ENCODE measurements at places on chromosomes 7 and 10. TPM values are rescaled to one million over a fixed set of nuclear protein-coding genes. Genes with fewer than 3 reads are reported as not detected.

- DNase-seq = no peak
These were observed 41.7 kb upstream of the DUSP5 start for GRCh38 chr10:110456046-110456445.

DNA sequence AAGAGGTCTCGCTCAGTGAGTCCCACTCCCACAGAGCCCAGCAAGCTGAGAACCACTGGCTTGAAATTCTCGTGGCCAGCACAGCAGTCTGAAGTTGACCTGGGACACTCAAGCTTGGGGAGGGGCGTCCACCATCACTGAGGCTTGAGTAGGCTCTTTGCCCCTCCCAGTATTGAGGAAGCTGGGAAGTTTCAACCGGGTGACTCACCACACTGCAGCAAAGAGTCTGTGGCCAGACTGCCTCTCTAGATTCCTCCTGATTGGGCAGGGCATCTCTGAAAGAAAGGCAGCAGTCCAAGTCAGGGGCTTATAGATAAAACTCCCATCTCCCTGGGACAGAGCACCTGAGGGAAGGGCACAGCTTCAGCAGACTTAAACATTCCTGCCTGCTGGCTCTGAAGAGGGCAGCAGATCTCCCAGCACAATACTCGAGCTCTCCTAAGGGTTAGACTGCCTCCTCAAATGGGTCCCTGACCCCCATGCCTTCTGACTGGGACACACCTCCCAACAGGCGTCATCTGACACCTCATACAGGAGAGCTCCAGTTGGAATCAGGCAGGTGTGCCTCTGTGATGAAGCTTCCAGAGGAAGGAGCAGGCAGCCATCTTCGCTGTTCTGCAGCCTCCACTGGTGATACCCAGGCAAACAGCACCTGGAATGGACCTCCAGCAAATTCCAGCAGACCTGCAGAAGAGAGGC, 970.9 kb upstream of the LRRN3 start:
- DNase-seq = no peak

DNA sequence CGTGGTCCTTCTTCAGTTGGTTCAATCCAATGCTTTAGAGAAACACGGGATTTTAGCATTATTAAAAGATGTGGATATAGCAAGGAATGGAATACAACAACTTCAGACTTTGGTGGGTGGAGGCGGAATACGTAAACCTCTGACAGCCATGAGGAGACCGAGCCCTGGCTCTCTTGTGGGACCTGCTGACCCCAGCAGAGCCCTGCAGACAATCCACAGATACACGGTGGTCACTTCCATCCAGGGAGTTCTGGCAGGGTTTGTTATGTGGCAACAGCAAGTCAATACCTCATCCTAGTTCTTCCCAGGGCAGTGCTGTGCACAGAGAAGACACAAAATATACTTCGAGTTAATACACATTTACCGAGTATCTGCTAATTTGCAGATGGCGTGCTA, 118.5 kb upstream of the DIP2C start:
- no peak for DNase-seq

The ZNF467 gene
- not detected for polyA plus RNA-seq

- DNase-seq = no peak
These were observed 67.6 kb downstream of the CDK6 start for GRCh38 chr7:92768501-92769393.
